ENCODE measurements at places on chromosomes 3 and 15. TPM values are rescaled to one million over a fixed set of nuclear protein-coding genes. Genes with fewer than 3 reads are reported as not detected.

PATL2 gene
- 1.6 TPM for total RNA-seq

KY gene
- not detected for total RNA-seq

SLC6A1 gene
- total RNA-seq = not detected

GP5 gene
- 0.11 TPM for total RNA-seq

SKOR1 gene
- total RNA-seq = 0.37 TPM

MKRN3 gene
- total RNA-seq = not detected

GOLIM4 gene
- 12.2 TPM for total RNA-seq

PLEKHO2 gene
- 7.7 TPM for total RNA-seq

- DNase-seq = peak; percentile 77
These were observed 175.7 kb downstream of the KLHL25 start for GRCh38 chr15:85618956-85619491.

- DNase-seq = no peak
These were observed at the start of gene ADCY5 for GRCh38 chr3:123448536-123449101. Gene ADCY5, minus strand, starts transcription at chr3:123449090. Its CDS starts 545 bp downstream, at chr3:123448545.

GRCh38 chr3:42071904-42072812 lies 19.0 kb upstream of the TRAK1 start:
- peak; percentile 70 for DNase-seq

- DNase-seq = no peak
These were observed 96.1 kb downstream of the RSRC1 start for GRCh38 chr3:158205994-158206393.

GRCh38 chr15:100716456-100717085 lies 114.2 kb downstream of the ASB7 start:
- no peak for DNase-seq

DNA sequence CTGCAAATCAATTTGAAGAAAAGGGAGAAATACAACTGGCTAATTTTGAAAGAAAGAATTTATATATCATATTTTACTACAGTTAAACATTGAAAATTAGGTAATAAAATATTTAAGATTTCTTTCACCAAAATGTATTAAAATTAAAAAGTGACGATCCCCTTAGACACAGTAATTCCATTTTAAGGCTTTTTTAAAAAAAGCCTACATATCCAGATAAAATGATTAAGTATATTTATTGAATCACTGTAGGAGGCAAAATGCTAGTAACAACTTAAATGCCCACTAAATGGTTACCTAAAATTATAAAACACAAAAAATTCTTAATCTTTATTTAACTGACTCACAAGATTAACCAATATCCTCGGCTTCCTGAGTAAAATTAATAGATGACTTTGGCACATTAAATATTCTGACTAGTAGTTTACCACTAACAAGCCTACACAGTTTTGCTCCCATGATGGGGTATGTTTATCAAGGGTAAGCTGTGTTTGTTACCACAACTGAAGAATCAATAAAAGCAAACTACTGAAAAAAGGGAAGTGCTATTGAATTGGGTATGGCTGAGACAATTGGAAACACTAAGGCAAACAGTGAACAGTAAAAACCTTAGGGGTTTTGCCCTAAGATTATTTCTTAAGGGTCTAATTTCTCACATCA lies 28.4 kb downstream of the ANKRD28 start:
- peak; percentile 12 for DNase-seq

GRCh38 chr3:53763353-53763752 lies 82.9 kb downstream of the CHDH start:
- no peak for DNase-seq

- no peak for DNase-seq
These were observed 114.4 kb downstream of the FOXP1 start for GRCh38 chr3:71469138-71469435.

DNA sequence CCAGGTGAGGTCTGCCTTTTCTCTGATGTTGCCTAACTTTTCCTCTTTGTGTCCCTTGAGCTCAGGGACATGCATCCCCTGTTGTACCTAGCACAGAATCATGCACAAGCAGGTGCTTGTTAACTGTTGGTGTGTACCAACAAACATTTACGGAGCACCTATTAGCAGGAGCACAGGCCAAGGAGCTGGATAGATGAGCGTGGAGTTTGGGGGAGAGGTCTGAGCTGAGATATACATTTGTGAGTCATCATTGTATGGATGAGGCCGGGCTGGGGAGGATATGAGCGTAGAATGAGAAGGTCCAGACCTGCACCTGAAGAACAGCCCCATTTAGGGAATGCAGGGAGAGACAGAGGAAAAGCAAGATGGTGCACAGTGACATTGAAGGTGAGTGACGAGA lies 53.4 kb downstream of the SMAD3 start:
- no peak for DNase-seq

- no peak for DNase-seq
These were observed 49.7 kb downstream of the SQOR start for GRCh38 chr15:45684533-45684932.

GRCh38 chr3:116188231-116188785 lies 257.0 kb downstream of the LSAMP start:
- peak; percentile 73 for DNase-seq

DNA sequence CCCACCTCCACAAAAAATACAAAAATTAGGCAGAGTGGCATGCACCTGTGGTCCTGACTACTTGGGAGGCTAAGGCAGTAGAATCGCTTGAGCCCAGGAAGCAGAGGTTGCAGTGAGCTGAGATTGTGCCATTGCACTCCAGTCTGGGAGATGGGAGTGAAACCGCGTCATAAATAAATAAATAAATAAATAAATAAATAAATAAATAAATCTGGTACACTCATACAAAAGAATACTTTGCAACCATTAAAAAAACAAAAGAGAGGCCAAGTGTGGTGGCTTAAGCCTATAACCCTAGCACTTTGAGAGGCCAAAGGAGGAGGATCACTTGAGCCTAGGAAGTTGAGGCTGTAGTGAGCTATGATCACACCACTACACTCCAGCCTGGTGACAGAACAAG lies 28.0 kb downstream of the MESP1 start:
- DNase-seq = no peak

DNA sequence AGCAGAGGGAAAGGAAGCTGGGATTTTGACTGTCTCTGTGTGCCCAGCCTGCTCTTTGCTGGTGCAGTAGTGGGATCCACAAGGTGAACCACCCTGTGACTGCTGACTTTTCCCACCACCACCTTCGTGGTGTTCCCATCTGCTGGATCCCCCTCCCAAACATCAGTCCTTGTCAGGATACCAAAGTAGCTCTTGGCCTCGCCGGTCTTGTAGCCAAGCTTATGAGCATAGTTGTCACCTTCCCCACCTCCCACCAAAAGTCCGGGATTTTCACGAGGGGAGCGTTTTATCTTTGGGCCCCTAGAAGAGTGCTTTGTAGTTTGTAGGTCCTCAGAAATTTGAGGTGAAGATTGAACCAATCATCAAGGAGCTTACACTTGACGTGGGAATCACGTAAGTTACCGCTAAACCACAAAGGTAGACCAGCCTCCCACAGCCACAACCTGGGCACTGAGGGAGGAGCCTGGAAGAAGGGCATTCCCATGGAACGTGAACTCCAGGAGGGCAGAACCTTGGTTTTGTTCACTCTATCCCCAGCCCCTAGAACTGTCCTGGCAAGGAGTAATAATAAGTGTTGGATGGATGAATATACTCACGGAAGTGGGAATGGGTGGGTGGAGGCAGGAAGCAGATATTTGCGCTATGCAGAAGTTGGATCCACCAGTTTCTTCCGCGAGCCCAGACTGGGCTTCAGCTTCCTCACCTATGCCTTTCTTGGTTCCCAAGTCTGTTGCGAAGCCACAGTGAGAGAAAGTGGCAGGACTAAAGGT lies 814 bp upstream of the TEX264 start:
- DNase-seq = no peak

GRCh38 chr15:72472992-72473610 lies 1.0 kb upstream of the ARIH1 start:
- DNase-seq = peak; percentile 34

DNA sequence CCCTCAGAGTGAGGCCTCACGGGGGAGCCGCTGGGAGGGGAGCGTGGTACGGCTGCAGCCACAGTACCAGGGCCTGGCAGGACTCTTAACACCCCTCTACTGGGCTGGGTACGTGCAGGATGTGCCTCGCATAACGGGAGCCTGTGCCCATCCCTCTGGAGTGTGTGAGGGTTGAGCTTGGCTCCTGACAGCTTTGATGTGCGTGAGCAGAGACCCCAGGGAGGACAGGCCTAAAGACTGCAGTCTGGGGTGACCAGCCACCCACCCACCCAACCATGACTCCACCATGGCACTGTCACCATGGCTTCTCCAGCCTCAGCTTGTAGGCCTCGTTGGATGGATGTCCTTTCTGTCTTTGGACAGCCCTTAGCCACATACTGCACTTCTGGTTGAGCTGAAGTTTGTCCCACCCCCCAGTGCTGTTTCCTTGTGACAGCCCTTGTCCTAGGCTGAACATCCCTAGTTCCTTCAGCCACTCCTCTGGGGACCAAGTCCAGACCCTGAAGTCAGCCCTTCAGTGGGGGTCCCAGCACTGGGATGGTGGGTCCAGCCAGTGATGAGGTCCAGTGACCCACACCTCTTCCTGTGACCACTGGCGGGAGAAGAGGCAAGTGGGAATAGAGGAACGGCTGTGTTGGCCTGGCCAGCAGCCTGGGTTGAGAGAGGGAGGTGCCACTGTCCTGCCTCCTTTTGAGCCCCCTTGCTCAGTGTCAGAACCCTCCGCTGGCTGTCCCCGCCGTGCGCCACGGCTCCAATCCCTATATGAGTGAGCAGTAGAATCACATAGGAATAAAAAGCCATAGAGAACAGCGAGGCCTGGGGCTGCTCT lies 6.1 kb downstream of the GLYCTK start:
- DNase-seq = no peak

DNA sequence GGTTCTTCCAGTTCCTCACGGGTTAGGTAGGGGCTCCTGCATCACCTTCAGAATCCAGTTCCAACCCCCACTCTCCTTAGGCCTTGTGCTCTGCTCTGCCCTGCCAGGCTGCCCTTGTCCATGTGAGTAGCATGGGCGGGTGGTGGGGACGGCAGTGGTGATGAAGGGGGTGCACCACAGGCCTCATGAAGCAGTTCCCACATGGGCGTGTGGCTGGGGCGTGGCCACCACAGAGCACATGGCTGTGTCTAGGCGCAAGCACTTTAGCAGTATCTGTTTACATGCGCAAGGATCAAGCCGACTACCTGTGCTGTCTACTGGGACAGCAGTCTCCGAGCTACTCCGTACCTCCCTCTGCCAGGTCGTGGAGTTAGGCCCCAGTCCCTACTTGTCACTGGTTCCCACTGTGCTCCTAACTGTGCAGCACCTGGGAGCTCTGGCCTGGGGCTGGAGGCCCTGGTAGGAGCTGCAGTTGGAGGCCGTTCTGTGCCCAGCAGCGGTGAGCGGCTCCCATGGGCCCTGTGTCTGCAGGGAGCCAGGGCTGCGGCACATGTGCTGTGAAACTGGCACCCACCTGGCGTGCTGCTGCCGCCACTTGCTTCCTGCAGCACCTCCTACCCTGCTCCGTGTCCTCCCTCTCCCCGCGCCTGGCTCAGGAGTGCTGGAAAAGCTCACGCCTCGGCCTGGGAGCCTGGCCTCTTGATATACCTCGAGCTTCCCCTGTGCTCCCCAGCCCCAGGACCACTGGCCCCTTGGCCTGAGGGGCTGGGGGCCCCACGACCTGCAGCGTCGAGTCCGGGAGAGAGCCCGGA lies 53.5 kb downstream of the PLXNA1 start:
- DNase-seq = no peak

- DNase-seq = no peak
These were observed 31.0 kb downstream of the SLC6A20 start for GRCh38 chr3:45765266-45765851.

GRCh38 chr15:38017721-38018120 lies 83.3 kb downstream of the TMCO5A start:
- no peak for DNase-seq

- peak; percentile 84 for DNase-seq
These were observed 54.4 kb upstream of the EHHADH start for GRCh38 chr3:185308126-185308754.

- DNase-seq = no peak
These were observed 237.9 kb downstream of the ZMAT3 start for GRCh38 chr3:178833695-178834094.

DNA sequence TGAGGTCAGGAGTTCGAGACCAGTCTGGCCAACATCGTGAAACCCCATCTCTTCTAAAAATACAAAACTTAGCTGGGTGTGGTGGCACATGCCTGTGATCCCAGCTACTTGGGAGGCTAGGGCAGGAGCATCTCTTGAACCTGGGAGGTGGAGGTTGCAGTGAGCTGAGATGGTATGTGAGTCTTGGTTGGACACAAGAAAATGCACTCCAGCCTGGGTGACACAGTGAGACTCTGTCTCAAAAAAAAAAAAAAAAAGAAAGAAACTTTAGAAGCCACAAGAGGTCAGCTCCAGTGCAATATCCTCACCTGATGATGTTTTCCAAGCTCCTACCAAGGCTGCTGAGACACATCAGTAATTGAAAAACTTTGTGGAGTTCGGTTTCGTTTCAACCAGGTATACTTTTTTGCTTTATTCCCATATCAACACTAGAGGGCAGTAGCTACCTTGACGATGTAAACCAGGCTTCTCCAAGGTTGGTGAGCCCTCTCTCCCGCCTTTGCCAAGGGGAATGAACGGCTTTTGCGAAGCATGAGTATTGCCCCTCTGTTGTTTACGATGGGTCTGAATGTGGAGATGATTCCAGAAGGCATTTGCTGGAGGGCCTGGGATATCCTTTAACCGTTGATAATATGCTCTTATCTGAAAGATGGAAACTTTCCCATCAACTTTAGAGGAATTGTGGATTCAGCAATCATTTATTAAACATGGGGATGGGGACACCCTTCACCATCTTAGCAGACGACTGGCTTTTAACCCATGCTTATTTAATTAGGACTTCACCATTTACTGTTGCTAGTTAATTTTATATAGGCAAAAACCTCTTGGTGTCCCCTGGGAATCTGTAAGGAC lies 202.8 kb downstream of the SV2B start:
- DNase-seq = peak; percentile 86

DNA sequence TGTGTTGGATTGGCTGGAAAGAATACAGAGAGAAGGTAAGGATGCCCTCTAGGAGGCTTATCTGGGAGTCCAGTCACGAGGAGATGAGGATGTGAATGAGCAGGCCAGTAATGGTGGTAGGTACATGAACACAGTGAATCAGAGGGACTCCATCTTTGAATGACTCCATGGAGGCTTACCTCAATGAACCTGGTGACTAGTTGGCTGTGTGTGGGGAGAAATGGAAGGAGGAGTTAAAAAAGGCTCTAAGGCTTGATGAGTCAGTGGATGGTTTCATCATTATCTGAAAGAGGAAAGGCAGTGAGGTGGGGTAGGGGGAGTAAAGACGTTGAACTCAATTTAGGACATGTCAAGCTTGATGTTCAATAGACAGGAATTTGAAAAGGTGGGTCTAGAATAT lies 61.1 kb downstream of the KCNAB1 start:
- DNase-seq = no peak

- DNase-seq = no peak
These were observed 85.5 kb downstream of the CD200R1L start for GRCh38 chr3:112761062-112761638.

DNA sequence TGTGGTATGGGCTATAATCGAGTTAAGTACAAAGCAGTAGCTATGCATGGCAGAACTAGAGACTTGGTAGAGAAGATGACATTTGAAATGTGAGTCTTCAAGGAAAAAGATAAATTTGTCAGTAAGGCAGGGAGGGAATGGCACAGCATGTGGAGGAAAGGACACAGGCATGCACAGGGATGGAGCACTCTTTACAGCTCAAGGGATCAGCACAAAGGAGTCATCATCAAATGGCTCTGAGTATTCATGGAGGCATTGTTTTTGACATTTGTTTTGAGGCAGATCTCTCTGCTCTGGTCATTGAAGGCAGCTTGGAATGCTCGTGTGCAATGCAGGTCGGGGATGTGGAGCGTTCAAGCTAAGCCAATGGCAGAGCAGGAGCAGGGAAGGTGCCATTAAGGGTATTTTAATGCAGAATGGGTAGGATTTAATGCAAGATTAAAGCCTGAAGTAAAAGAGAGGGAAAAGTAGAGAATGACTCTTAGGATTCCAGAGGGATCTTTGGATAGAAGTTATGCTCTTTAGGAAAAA lies 213.0 kb downstream of the MYRIP start:
- no peak for DNase-seq
